Activated naive CD8-positive, alpha-beta T cell treated with anti-CD3 and anti-CD28 coated beads for 36 hours (primary cell): ENCODE measurements at places on chromosomes 11 and 22.

- DNase-seq, result no peak
Measured at GRCh38 chr11:102510439-102511135, 20.0 kb downstream of the MMP7 start.

DNA sequence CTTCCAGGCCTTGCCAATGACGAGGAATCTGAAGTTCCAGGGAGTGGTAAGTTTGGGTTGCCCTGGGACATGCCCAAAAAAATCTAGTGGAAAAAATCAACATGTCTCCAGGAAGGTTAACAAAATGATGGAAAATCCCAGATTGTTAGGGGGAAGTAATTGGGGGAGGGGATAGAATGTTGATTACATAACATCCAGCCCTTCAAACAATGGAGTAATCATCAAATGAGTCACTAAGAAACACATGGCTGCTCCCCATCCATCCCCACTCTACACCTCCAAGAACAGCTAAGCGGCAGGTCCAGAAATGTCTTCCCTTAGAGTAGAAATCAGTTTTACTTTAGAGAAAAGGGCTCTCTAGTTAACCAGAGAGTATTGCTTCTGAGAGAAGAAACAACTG lies 94.9 kb downstream of the ETS1 start:
- no peak for DNase-seq

DNA sequence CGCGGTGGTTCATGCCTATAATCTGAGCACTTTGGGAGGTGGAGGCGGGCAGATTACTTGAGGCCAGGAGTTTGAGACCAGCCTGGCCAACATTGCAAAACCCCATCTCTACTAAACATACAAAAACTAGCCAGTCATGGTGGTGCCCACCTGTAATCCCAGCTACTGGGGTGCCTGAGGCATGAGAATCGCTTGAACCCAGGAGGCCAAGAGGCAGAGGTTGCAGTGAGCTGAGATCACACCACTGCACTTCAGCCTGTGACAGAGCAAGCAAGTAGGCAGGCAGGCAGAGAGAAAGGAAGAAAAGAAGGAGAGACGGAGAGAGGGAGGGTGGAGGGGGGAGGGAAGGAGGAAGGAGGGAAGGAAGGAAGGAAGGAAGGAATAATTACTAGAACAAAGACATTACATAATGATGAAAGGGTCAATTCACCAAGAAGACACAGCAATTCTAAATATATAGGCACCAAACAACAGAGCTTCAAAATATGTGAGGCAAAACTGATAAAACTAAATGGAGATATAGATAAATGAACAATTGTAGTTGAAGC lies 13.8 kb upstream of the CLDN5 start:
- DNase-seq, result no peak

DNA sequence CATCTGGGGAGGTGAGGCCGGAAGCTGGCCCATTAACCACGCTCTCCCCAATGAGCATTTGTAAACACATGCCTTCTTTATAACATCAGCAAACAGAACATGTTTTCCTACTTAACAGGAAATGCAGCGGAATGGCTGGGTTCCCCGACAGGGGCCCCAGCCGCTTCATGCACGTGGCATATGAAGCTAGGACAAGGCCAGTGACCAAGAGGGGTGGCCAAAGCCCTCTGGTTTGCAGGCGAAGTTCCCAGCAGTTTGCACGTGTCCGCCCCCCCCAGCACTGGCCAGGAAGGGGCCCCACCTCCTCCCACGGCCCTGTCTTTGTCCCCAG lies 38.7 kb upstream of the LINC01488 start:
- DNase-seq, result no peak

DNA sequence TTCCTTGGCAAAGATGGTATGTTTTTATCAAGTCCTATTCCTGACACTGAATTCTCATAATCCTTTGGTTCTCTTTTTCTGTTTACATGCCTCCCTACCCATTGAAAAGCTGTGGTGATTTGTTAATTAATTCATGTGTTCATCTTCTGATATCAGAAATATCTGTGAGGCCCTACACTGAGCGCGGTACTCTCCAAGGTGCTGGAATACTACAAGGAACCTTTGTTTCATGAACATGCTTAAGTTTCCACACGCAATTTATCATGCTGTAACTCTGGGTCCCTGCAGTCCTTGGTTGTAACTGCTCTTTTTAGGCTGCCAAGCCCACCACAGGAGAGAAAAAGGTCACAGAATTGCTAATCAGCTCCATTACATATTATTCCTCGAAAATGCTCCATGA lies 331.8 kb downstream of the FAT3 start:
- no peak for DNase-seq

- DNase-seq, result no peak
Measured at GRCh38 chr11:86234831-86235461, 9.6 kb upstream of the EED start.

DNA sequence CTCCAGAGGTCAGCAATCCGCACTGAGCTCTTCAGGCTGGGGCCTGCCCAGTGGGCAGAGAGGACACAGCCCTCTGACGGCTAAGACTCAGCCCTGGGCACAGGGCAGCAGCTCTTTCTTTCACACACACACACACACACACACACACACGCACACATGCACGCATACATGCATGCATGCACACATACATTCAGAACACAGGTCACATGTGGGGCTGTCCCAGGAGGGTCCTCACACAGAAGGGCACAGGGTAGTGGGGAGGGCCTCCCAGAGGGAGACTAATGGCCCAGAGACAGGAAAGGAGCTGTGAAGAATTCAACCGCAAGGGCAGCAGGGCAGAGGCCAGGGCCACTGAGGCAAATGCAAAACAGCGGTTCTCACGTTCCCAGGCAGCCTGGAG lies 20.3 kb upstream of the XKR3 start:
- DNase-seq, result no peak

GRCh38 chr11:74683279-74683871 lies 47.9 kb downstream of the CHRDL2 start:
- DNase-seq, result no peak

GRCh38 chr22:37262346-37262745 lies 18.3 kb upstream of the RAC2 start:
- DNase-seq, result no peak

GRCh38 chr11:64241241-64241490 lies 271 bp downstream of the FKBP2 start:
- no peak for DNase-seq

- no peak for DNase-seq
Measured at GRCh38 chr11:113048820-113049768, 87.9 kb downstream of the NCAM1 start.

DNA sequence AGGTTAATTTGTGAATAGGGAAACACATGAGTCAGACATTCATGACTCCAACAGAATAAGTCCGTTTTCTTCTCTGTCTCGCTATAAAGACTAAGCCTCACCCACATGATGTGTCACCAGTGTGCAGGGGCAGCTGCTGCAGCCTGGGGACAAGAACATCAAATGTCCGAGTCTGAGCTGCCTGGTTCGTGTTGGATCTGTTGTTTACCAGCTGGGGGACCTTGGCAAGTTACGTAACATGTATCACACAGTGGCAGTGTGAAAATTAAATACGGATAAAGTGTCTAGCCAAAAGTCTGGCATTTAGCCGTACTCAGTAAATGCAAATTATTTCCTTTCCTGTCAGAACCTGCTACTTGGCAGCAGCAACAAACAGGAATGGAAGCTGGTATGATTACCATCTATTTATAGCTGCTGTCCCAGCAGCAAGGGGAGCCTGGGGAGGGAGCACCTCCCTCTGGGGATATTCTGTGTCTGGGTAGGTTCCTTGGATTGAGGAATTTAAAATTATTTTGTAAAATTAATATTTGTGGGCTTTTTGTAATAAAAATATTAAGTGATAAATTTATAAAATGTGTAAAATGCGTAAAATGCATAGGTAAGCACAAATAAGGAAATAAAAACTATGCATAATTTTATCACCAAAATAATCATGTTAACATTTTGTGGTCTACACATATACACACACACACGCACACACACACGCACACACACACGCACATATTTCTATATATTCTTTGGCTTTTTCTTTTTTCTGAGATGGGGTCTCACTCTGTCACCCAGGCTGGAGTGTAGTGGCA lies 1.3 kb upstream of the CLDN25 start:
- no peak for DNase-seq
